NCI-H1092 treated with DMSO at 0.1 percent for 48 hours (cell line): ENCODE measurements at places on chromosomes 7 and 10.
A peak's percentile ranks its signal among the peaks of the same experiment; 100 is the strongest.

DNA sequence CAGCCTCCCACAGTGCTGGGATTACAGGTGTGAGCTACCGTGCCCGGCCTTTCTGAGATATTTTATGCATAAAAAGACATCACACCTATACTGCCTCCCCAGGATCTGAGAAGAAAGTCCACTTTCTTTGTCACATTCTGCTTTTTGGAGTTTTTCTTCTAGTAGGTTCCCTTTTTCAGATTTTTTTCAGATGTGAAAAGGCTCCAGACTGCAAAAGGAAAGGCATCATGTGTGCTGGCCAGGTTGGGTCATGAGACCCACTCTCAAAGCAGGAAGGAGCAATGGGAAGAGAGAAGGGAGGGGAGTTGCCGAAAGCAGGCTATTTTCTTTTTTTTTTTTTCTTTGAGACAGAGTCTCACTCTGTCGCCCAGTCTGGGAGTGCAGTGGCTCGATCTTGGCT is 10.8 kb downstream of the BLVRA start:
- no peak for DNase-seq

GRCh38 chr7:27116962-27117886 is 13.3 kb downstream of the HOXA4 start:
- no peak for DNase-seq

DNA sequence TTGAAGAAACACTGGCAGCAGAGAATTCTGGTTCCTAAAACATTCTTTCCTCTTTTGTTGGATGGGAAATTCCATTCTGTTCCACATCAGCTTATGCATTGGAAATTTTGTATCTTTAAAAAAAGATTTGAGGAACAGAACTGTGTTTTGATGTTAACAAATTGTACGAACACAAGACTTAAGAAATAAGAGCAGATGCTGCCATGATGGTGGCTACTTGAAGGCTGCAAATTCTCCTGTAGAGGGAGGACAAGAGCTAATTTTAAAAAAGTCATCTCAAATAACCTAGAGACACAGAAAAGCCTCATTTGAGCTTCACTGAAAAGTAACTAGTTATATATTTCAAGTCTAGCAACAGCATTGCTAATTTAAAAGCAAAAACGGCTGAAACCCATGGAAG is 29.8 kb downstream of the NDUFB2 start:
- peak; percentile 11 for DNase-seq

GRCh38 chr7:42181566-42181965 is 55.4 kb downstream of the GLI3 start:
- no peak for DNase-seq

- peak; percentile 34 for DNase-seq
Measured at GRCh38 chr7:131890176-131890575, 333.7 kb upstream of the PODXL start.

DNA sequence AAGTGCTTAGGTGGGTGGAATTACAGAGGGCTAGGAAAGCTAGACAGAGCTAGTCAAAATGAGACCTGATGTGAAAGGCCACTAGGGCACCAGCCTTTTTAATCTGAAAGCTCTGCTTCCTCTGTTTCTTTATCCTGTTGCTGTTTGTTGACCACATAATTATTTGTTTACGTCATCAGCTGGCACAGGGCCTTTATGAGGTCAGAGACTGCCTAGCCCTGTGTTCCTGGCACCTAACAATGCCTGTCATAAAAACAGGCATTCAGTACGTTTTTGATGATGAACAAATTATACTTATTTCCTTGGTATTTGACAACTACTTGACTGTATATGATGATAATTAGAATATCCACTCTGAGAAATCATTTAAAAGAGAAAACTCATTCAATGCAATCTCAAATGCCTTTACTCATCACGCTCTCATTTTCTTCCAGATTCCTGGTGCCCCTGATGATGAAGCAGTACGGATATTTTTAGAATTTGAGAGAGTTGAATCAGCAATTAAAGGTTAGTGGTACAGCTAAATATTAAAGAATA is 26.0 kb downstream of the RBM17 start:
- DNase-seq: no peak

DNA sequence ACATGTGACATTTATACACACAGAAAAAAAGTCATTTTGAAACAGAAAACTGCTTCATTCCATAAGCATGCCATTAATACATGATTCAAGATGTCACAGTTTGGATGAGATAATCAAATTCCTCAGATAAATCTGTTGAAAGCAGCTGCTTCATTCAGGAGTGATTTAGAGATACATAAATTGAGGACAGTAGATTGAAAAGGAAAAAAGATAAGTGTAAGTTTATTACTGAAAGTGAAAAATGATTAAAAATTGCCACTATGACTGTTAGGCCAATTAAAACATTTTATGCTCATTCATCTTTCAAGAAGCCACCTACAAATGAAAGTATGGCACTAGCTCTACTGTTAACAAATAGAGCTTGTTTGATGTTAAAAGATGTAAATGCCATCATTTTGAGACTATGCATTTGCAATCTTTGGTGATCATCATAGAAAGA is 136.9 kb upstream of the CDK6 start:
- no peak for DNase-seq

DNA sequence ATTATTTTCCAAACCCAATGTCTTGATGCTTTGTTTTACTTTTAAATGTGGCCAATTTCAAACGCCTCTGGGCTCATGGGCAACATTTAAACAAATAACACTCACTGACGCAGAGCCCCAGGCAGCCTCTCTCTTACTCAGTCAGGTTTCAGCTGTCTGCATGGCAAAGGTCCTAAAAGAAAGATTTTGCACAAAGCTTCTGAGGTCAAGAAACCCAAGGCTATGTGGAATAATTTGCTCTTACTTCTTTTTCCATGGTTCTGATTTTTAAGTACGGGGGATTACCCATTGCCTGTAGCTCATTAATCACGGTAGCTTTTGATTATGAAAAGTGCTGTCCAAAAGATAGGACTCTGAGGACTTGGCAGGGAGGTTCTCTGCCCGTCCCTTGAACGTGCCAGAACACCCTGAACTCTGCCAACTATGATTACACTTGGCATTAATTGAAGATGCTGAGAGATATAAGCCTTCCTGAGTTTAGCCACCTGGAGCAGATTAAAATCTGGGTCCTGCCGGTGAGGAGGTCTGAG is 14.1 kb upstream of the MSRB2 start:
- no peak for DNase-seq

DNA sequence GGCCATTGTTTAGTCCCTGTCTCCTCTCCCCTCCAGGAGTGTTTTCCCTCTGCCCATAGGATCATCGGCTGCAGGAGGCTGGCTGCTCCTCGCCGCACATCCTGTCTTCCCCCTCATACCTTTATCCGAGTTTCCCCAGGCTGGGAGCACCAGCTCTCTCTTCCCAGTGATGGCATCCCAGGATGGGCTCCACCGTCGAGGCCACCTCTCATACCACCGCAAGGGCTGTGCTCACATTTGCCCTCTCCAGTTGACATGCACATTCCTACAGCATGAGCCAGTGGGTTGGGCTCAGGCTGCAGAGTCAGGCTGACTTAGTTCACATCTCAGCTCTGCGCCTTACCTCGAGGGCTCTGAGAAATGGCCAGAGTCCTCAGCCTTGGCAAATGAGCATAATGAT is 12.1 kb downstream of the HKDC1 start:
- DNase-seq: no peak

DNA sequence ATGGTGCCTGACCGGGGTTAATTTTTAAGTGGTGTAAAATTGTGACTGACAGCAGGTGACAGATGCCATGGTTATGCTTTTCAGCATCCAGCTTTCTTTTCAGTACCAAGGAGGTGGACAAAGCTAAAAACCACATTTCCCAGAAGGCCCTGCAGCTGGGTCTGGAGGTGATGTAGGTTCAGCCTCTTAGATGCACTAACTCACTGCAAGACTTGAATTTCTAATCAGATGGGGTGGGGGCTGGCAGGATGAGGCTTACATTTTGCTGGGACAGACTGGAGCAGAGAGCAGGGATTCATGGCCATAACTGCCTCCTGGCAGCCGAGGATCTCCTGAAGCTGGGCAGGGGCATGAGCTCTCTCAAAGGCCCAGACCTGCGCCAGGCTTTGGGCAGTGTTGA is 52.4 kb downstream of the PDIA4 start:
- DNase-seq: no peak

- no peak for DNase-seq
Measured at GRCh38 chr7:24349339-24349738, 65.3 kb downstream of the NPY start.

DNA sequence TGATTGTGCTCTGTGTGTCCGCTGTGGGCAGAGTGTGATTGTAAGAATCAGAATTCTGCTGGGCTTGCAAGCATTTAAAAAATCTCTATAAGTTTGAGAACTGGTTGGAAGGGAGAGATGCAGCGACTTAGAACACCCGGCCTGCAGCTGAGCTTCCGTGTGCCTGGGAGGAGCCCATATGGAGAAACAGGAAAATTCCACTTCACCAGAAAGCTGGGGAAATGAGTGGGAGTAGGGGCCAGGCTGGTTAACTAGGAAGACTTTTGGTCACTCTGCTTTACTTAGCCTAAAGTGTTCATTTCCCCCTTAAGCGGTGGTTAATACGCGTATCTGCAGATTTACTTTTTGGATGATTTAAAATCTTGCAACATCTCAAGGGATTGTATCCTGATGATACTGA is 72.2 kb downstream of the TCF7L2 start:
- no peak for DNase-seq

DNA sequence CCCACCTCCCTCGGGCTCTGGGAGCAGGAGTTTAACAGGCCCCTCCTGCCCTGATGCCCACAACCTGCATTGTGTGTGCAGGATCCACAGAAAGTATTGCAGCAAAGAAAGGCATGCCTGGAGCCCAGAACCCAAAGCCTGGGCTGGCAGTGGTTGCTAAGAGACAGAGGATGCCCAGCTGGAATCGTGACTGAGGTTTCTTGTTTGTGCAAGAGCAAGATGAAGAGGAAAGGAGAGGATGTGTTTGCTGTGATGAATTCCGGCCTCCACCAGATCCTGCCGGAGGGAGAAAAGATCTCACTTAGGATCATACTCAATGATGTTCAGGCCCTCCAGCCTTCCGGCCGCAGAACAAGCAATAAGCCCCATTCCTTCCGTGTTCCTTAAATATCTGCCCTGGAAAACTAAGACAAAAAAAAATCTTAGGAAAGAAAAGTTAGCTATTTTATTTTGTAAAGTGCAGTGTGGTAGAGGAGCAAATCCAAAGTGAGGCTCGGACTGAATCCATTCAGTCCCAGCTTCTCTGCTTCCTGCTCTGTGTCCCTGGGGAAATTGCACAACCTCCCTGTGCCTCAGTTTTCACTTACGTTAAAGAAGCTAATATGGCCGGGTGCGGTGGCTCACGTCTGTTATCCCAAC is 57.1 kb downstream of the SLIT1 start:
- peak; percentile 59 for DNase-seq

GRCh38 chr7:33761449-33762080 is 143.8 kb upstream of the BMPER start:
- DNase-seq: no peak

DNA sequence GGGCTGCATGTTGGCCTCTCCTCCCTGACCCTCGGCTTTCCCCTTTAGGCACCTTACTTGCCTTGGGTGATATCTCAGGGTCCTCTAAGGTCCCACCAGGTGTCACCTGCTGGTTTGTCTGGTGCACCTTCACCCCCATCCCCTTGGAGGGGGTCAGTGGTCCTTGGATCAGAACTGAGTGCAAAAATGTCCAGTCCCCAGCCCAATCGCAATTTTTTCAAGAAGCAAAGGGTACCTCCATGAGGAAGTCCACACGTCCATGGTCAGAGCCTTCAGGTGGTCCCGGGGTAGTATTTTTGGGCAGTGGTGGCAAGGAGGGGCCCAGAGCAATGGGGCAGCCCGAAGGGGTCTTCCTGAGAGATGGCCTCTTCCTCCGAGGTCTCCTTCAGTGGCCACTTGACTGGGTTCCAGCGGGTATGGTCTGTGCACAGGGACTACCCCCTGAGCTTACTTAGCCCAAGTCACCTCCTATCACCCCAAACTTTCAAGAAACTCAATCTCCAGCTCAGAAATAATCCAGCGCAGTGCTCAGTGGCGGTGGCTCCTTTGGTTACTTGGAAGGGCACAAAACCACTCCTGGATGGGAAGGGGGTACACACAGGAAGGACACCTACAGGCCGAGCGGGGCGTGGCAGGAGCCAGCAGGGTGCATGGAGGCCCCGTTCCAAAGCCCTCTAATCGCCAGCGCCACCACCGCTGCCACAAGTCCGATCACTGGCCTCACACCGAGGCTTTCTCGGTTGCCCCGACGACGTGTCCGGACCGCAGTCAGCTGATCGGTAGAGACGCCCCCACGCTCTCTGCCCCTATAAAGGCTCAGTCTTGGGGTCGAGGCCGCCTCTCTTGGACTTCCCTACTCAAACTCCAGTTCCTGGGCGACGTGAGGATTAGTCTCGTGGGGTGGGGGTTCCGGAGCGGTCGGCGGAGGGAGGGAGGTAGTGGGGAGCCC is 4.5 kb downstream of the SAP25 start:
- peak; percentile 78 for DNase-seq

GRCh38 chr7:159012353-159013069 is 132.2 kb downstream of the VIPR2 start:
- peak; percentile 75 for DNase-seq

- DNase-seq: no peak
Measured at GRCh38 chr7:16419859-16420258, 1.5 kb downstream of the CRPPA start.

GRCh38 chr7:131932271-131932670 is 375.8 kb upstream of the PODXL start:
- DNase-seq: no peak

- no peak for DNase-seq
Measured at GRCh38 chr10:24849501-24850299, 102.7 kb downstream of the PRTFDC1 start.

GRCh38 chr10:48568546-48568945 is 36.3 kb downstream of the ARHGAP22 start:
- no peak for DNase-seq

GRCh38 chr10:28812384-28813372 is 135.4 kb downstream of the BAMBI start:
- DNase-seq: no peak

- DNase-seq: no peak
Measured at GRCh38 chr10:48377751-48378530, 71.5 kb downstream of the MAPK8 start.

DNA sequence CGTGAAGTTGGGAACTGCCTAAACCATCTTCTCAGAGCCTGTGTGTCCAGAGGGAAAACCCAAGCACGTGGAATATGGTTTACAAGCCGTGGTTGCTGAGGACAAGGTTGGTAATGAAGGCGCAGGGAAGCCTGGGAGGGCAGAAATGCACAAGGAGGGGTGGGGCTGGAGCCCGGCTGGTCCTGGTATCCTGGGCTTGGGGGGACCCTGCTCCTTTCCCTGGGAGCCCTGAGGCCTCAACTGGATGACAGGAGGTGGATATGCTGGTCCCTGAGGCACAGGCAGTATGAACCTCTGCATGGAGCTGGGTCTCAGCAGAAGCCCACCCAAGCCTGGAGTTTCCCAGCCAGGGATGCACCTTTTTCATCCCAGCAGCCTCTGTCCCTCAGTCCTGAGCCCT is 80.3 kb upstream of the RET start:
- DNase-seq: no peak

DNA sequence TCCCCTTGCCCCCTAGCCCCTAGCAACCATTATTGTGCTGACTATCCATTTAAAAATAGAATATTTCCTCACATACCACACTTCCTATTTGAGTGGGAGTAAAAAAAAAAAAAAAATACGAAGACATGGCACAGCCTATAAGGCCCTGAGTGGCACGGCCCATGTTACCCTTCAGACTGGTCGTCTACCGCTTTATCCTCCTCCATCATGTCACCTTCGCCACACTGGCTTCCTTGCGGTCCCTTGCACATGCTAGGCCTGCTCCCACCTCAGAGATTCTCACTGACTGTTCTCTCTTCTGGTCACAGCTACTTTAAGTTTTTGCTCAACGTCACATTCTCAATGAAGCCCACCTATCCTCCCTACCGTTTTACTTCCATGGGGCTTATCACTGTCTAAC is 130.3 kb downstream of the ATE1 start:
- no peak for DNase-seq
